Gastrocnemius medialis (tissue), 4 donors: ENCODE measurements at places on chromosomes 5 and 9. TPM values are rescaled to one million over a fixed set of nuclear protein-coding genes. Genes with fewer than 3 reads are reported as not detected.

GRCh38 chr5:4906786-4907185 is 233.3 kb upstream of the ADAMTS16 start:
- DNase-seq: no peak

DNA sequence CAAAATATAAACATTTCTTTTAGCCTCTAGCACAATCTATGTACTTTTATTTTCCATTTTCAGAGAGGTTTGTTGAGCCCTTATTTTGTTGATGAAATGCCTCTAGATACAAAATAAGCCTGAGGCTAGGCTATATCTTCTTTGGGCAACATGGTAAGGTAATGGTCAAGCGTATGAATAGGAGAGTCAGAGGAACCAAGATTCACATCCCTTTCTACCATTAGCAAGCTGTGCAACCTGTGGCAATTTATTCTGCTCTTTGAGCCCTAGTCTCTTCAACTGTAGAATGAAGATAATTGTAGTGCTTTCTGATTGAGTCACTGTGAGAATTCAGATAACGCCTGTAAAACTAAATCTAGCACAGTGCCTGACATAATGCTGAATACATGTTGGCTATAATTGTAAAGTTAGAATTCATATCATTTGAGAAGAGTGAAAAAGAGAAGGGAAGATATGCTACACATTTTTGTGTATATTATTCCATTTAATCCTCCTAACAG is 412.5 kb downstream of the CCDC171 start:
- DNase-seq: no peak

GRCh38 chr5:111197523-111197922 is 26.7 kb upstream of the CAMK4 start:
- DNase-seq: no peak

Gene BNC2
- 75.5 TPM for total RNA-seq

DNA sequence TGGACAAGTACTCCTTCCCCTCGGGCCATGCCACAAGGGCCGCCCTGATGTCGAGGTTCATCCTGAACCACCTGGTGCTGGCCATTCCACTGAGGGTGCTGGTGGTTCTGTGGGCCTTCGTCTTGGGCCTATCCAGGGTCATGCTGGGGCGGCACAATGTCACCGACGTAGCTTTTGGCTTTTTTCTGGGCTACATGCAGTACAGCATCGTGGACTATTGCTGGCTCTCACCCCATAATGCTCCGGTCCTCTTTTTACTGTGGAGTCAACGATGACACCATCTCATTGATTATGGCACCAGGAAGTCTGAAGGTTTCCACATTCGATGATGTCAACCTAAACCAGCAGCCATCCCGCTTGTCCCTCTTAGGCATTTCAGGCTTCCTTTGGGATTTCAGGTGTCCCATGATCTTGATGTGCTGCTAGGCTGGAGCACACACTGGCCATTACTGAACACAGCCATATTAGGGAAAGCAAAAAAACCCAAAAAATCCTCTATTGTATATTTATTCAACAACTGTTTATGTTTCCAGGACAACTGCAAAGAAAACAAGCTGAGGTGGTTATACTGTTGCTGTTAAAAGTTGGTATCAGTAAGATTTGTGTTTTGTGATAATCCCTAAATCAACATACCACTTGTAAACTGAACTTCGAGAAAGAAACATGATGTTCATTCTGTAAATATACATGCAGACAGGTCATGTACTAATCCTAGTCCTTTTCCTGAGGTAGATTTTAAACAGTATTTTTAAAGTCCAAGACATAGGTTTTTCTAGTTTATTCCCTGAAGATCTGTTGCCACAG is 1.1 kb downstream of the PLPP6 start:
- DNase-seq: no peak

DNA sequence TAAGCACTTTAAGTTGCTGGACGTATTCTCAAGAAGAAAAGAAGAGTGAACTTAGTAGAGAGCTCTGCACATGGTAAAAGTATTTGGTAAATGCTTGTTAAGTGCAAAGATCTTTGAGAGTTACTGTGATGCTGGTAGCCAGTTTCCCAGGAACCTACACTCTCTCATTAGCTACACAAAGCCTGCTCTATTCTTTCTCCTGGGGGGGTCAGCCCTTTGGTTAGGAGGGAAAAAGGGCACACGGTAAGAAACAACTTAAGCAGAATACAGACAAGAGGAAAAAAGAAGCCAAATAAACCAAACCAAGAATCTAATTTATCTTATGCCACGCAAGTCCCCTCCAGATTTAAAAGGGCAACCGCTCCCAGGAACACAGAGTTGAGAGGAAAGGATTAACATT is 1100.1 kb upstream of the CDH10 start:
- no peak for DNase-seq

GRCh38 chr9:124716808-124717207 is 54.3 kb downstream of the NR6A1 start:
- no peak for DNase-seq

Gene UNC5A
- not detected for total RNA-seq
